ENCODE measurements at places on chromosomes 13 and 19. TPM values are rescaled to one million over a fixed set of nuclear protein-coding genes. Genes with fewer than 3 reads are reported as not detected.

Gene FFAR1
- not detected for total RNA-seq

Gene SCN1B
- total RNA-seq: 0.43 TPM

DNA sequence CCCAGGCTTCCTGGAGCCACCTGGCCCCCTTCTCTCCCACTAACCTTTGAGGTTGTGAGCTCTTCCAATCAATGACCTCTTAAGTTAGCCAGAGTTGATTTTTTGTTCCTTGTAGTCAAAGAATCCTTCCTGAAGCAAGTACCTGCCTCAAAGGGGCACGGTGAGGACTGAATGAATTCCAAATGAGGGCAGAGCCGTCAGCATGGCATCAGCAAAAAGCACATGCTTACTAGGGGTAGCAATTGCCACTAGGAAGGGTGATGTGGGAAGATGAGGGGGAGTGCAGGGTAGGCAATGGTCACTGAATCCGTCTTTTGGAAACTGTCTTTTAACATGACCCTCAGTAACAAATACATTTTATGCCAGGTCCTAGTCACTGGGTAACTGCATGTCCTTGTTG is 15.6 kb upstream of the DHRS12 start:
- no peaks in the 10 kb centered on the region for H3K27me3 ChIP-seq
- no peak overlapping the region for H3K4me3 ChIP-seq
- no peak overlapping the region for H3K27ac ChIP-seq

DNA sequence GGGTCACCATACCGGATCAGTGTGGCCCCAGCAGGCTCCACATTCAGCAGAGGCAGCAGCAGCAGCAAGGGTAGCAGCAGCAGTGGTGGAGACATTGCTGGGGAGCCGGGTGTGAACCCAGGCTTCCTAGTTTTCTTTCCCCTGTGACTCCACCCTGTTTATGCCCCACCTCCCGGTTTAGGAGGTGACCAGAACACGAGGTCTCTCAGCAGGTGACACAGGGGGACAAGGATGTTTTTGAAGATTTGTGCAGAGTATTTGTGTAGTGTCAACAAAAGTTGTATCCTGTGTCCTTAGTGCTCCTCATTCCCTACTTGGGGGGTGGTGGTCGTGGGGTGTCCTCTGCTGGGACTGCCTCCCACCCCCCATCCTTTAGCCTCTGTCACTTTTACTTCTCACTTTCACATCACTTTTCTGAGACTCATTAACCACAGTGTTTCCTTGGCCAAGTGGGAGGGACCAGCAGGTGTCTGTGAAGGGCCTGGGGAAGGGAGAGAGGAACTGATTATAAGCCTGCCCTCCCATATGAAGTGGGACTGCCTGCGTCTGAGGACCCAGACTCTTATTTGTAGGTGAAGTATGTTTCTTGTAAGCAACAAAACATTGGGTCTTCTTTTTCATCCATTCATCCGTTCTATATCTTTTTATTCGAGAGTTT is 15.6 kb upstream of the KCNC3 start:
- peaks cover 23% of the 10 kb centered on the region for H3K36me3 ChIP-seq
- no peaks in the 10 kb centered on the region for H3K27me3 ChIP-seq
- DNase-seq: no peak
- no peak overlapping the region for H3K27ac ChIP-seq
- H3K4me1 ChIP-seq: peaks cover 45% of the 10 kb centered on the region

DNA sequence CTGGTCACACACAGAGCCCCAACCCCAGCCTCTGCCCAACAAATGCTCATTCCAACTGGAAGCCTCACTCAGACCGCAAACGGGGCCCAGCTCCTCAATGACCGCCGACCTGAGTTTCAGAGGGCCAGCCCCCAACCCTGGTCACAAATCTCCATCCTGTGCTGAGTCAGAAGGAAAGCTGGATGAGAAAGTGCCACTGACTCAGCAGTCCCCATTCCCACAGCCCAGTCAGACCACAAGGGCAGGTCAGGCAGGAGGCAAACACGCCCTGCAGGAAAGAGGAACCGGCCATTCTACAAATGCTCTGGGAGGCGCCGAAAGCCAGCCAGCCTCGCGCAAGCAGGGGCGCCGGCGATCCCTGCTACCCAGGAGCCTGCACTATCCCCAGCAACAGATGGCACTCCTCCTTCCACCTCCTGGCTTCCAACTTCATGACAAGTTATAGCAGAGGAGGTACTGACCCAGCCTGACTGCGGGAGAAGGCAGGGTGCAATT is 14.1 kb upstream of the PRKD2 start:
- no peak overlapping the region for H3K4me3 ChIP-seq
- peaks cover 31% of the 10 kb centered on the region for H3K4me1 ChIP-seq
- H3K27ac ChIP-seq: no peak overlapping the region
- no peak for DNase-seq
- H3K36me3 ChIP-seq: peaks cover 60% of the 10 kb centered on the region
- no peaks in the 10 kb centered on the region for H3K27me3 ChIP-seq

DNA sequence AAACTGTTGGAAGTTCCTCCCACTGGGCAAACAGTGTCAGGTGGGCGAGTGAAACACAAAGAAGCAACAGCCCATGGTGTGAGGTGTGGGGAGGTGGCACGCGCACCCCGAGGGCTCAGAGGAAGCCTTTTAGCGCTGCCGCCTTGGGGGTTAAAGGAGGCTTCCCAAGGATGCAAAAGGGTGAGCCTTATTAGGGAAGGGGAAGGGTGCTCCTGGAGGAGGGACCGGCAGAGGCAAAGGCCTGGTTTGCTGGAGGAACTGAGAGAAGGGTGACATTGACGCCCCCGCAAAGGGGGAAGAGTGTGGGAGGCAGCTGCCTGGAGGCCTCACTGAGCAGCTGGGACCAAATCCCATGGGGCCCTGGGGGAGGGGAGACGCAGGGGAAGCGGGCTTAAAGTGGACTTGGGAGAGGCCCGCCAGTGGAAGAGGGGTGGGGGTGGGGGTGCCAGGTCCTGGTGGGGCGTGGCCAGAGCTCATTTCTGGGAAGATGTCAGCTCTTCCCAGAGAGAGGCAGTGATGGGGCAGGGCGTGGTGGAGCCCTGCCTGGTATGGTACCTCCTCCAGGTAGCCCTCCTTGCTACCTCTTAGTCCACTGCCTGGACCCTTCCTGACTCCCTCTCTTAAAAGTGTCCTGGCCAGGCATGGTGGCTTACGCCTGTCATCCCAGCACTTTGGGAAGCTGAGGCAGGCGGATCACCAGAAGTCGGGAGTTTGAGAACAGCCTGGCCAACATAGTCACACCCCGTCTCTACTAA is 12.0 kb upstream of the FCHO1 start:
- H3K36me3 ChIP-seq: peaks cover 16% of the 10 kb centered on the region
- H3K27ac ChIP-seq: peak overlapping the region; percentile 16
- peaks cover 9% of the 10 kb centered on the region for H3K4me1 ChIP-seq
- H3K4me3 ChIP-seq: no peak overlapping the region

Data from activated CD4-positive, alpha-beta memory T cell treated with anti-CD3 and anti-CD28 coated beads, Interleukin-2, amount 10 ng/mL, durations not matched to agents 7 days and 5 days (primary cell).